ENCODE measurements at places on chromosomes 4 and X.

DNA sequence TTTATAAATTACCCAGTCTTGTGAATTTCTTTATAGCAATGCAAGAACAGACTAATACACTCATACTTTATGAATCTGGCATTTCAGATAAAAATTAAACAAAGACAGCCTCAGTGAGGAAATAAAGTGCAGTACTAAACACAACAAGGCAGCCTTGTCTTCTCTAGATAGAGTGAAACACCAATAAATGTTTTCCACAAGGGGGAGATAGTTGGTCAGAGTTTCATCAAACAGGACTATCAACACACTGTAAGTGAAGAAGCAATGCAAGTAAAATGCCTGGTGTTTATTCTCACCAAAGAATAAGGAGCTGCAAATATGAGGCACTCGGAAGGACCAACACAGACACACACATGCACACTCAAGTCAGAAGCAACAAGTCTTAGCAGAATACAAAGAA is 62.8 kb downstream of the FAM9B start:
- peak; percentile 12 for DNase-seq

- DNase-seq = no peak
Measured at GRCh38 chrX:71637848-71638247, 19.5 kb upstream of the CXCR3 start.

GRCh38 chr4:81227968-81228367 is 12.9 kb upstream of the PRKG2 start:
- no peak for DNase-seq

DNA sequence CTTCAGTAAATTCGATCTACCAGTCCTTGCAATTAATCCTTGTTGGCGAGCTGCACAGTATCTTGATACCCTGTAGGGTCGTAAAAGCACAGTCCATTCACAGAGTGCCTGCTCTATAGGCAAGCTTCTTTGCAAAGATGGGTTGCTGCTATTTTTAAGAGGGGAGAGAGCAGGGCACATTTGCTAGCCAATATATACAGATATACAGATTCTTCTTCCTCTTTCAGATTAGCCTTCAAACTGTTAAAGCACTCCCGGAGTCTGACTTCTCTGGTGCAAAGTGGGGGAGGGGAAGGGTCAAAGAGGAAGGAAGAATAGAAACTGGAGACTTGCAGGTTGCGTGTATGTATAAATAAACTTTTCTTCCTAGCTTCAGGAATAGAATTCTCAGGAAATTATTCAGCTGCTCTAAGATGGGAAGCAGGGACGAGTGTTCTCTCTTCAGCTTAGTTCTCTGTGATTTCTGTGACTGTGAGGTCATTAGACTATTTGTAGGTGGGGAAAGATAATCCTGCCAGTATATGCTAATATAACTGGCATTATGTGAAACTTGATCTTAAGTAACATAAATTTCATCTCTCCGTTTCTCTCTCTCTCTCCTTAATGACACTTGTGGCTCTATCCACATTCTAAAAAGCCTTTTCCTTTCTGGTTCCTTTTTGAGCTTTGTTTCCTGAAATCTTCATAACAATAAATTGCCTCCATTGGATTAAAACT is at the start of gene CYSLTR1:
Gene CYSLTR1, minus strand, starts transcription at position 242 of the 717 bp plus-strand sequence. CDS start 53,865 bp downstream, outside the sequence.
- DNase-seq = no peak

- no peak for DNase-seq
Measured at GRCh38 chr4:130600706-130601105, 1504.8 kb downstream of the C4orf33 start.

DNA sequence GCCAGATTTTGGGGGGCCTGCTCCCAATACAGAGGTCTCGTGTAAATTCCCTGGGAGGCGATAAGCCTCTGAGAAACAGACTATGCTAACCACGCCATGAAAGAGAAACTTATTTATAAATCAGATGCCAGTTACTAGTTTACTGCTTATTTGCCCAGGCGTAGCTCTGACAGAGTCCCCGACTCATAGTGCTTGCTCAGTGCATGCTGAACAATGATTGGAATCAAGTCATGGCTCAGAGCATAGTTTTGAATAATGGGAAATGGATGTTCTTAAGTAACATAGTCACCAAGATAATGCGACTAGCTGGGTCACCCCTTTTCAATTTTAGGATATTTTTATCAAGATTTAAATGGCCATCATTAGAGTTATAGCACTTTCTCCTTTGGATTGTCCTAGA is 39.9 kb downstream of the HTT start:
- no peak for DNase-seq

- no peak for DNase-seq
Measured at GRCh38 chrX:10507181-10507580, 113.2 kb downstream of the MID1 start.

GRCh38 chr4:119861731-119862130 is 204.9 kb downstream of the MAD2L1 start:
- DNase-seq = no peak

DNA sequence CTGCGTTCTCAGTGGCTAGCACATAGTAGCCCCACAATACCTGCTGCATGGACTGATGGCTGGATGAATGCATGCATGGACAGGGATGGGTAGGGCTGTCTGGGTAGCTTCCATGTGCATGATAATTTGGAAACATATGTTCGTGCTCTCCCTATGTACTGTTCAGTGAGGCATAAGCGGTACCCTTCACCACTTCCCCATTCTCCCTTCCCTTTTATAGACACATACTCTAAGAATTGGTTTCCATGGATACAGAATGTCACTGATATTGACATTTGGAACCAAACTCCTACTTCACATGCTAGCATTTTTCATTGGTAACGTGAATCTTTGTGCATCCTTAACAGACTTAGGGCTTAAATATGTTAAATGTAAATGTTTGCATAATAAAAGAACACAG is 20.4 kb downstream of the USP46 start:
- no peak for DNase-seq
